Dermis blood vessel endothelial cell (primary cell): ENCODE measurements at places on chromosomes 13 and 19. TPM values are rescaled to one million over a fixed set of nuclear protein-coding genes. Genes with fewer than 3 reads are reported as not detected.

DNA sequence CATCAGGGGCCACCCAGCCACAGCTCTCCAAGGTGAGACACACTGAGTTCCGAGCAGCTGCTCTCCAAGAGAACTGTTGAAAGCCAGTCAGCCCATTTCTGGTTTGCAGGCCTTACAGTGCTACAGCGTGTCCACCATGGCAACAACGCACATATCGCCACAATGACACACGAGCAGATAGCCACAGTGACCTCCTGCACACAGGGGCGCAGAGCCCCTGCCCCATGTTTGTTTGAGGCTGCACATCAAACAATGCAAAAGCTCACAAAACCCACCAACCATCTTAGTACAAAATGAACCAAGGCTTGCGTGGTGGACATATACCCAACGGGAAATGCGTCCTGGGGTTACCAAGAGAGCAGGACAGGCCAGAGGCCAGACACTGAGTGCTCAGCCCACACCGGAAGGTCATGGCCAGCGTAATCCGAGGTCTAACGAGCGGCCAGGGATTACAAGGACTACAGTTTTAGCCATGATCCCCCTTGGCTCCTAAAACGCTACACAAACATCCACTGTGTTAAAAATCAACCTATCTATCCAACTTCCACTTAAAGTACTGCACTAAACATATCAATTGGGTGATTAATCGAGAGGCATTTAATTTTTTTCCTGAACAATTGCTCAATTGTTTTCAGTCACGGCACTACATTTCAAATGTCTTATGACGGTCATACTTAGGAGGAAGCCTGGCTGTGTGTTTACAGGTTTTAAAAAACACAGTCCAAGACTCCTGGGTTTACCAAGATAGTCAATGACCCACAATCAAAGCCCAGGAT, 56.0 kb downstream of the STK24 start:
- peak; percentile 33 for DNase-seq

DNA sequence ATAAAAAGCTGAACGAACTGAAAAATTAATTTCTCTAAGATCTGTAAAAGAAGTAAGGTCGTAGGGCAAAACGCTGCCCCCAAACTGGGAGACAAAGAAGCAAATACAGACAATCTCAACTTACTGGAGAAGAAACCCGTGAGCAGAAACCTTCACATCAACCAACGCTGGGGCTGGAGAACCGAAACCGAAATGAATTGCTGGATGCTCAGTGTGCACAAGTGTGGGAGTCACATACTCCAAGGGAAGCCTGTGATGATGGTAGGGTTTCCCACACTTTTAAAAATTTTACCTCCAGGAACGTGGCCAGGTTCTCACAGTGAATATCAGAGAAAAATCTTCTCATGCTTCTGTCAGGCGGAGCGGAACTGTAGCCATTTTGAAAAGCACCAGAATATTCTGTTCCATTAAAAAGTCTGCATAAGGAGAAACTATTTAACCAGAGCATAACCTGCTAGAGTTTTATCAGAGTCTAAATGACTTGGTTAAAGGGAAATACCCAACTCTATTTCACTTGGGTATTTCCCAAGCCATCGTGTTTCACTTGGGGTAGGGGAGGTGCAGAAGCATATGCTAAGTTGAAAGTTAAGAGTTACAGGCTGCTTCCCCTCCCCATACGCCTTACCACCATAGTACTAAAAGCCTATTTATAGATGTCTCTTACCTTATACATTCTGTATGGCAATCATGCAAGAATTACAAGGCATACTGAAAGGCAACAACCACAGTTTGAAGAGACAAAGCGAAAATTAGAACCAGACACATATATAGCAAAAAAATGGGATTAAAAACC, 110.5 kb upstream of the SLITRK1 start:
- DNase-seq: no peak

DNA sequence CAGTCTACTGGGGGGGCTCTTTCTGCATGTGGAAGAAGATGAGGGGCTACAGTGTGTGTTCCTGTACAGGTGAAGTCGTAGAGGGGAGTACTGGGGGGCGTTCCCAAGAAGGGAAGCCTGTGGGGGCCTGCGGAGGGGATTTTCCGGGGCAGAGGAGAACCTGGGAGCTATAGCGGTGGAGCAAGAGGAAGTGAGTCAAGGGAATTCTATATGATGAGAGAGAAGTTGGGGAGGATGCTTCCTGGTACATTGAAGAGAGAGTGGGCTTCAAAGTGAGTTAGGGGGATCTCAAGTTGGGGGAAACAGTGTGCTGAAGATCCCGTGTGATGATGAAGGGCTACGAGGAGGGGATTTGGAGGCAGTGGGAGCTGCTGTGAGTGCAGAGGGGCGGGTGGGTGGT, 1.9 kb upstream of the CACNG8 start:
- DNase-seq: no peak

- no peak for DNase-seq
Observed at GRCh38 chr13:47000165-47000564, 103.3 kb upstream of the HTR2A start.

DNA sequence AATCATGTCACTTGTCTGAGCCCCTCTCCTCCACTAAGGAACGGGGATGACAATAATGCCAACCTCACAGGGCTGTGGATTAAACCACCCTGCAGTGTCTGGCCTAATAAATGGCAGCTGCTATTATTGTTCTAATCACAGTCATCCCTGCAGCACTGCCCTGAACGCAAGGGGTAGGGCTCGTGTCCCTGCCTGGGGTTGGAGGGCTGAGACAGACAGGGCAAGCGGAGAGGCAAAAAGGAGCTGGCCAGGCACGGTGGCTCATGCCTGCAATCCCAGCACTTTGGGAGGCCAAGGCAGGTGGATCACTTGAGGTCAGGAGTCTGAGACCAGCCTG, 10.2 kb upstream of the KPTN start:
- no peak for DNase-seq

DNA sequence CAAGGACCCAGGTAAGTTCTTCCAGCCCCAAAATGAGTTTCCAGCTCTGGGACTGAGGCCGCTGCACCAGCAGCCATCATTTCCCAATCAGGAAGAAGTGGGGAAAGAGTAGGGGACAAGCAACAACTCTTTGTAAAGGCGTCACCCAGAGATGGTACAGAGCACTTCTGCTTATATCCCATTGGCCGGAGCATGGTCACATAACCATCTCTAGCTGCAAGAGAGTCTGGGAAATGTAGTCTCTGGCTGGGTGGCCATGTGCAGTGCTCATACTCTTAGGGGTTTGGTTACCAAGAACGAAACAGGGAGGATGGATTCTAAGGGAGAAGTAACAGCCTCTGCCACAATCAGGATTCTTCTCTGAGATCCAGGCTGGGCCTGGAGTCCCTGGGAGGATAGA, 26.3 kb downstream of the CKM start:
- DNase-seq: no peak

DNA sequence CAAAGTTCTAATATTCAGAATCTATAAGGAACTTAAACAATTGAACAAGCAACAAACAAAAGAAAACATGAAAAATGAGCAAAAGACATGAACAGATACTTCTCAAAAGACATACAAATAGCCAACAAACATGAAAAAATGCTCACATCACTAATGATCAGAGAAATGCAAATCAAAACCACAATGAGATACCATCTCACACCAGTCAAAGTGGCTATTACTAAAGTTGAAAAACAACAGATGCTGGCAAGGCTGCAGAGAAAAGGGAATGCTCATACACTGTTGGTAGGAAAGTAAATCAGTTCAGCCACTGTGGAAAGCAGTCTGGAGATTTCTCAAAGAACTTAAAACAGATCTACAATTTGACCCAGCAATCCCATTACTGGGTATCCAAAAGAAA, 74.3 kb downstream of the CRYL1 start:
- no peak for DNase-seq

DNA sequence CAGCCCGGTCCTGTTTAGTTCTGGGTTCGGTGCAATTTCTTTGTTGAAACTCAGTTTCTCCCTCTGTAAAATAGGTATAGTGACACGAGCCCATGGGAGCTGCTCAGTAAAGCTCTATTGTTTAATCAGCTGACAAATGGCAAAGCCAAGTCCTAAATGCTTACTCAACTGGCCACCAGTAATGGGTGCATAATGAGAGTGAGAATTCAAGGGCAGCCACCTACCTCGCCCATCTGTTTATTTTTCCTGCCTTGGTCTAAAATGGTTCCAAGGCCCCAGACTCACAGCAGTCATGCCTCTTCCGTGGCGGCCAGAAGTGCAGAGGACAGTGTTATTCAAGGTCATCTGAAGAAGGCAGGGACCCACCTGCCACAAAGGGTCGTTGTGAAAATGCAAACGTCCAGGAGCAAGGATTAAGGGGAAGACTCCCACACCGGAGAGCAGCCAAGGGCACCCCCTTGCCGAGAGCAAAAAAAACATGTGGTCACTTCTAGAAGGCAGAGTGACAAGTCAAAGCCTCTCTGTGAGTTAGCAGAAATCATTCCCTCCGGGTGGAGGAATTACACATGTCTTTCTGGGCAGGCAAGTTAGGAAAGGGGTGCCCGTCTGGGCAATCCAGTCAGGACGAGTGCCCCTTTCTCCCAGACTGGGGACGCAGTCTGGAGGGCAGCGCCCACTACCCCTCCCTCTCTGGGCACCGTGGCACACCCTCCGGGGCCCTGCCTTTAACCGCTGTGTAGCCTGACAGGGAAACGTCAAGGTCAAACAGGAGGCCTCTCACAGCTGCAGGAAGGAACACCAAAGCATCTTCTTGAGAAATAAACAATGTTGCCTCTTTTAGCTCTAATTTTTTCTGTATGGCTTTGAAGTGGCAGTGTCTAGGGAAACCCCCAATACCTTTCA, 186.2 kb downstream of the FOXO1 start:
- no peak for DNase-seq

- no peak for DNase-seq
Observed at GRCh38 chr13:42322806-42323205, 50.9 kb downstream of the AKAP11 start.

DNA sequence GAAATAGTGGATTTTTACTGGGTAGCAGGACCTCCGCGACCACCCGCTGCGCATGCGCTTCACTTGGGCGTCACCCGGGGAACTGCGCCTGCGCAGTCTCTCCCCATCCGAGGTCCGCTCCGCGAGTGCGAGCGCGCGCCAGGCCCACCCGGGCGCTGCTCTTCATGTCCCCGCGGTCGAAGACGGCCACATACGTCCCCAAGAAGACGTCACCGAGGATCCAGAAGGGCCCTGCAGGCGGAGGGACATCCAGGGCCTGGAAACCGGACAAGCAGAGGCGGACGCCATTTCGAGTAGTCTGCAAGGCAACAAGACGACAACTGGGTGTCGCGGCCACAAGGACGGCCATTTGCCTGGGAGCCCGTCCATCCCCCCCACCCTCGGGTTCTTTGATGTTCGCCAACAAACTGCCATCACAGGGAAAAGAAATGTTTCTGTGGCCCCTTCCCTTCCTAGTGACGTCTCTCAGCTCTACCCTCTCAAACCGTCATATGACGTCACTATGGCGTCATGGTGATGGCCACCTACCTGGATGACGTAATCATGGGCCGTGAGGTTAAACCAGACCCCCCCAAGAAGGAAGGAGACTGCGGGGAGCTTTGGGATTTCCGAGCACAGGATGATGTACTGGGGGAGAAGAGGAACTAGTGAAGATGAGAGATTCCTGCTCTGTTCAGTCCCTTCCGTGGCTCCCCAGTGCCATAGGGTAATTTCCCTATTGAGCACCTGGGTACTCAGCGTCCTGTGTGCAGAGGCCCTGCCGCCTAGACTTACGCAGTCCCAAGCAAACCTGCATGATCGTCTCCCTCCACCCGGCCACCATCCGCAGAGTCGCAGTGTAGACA, 6.7 kb downstream of the NAPSA start:
- peak; percentile 74 for DNase-seq

DNA sequence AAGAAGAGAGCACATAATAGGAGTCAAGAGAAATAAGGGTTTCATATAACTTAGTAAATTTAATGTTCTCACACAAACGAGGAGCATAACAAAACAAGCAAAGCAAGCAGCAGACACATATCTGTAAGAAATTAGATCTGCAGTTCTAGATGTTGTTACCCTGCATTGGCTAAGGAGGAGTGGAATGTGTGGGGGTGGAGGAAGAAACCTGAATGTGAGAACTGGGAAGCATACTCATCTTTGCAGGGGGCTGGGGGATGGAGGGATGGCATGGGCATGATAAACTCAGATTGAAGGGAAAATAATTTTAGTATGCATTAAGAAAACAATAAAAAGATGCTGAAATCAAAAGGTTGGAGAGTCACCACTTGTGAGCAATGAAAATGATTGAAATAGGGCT, 255.0 kb downstream of the LIG4 start:
- DNase-seq: no peak

GRCh38 chr13:44868397-44868796, 120.9 kb downstream of the NUFIP1 start:
- no peak for DNase-seq

GRCh38 chr19:5677580-5677979, 2.7 kb downstream of the MICOS13 start:
- DNase-seq: no peak

GRCh38 chr13:58151452-58151851, 519.9 kb downstream of the PCDH17 start:
- DNase-seq: no peak

DNA sequence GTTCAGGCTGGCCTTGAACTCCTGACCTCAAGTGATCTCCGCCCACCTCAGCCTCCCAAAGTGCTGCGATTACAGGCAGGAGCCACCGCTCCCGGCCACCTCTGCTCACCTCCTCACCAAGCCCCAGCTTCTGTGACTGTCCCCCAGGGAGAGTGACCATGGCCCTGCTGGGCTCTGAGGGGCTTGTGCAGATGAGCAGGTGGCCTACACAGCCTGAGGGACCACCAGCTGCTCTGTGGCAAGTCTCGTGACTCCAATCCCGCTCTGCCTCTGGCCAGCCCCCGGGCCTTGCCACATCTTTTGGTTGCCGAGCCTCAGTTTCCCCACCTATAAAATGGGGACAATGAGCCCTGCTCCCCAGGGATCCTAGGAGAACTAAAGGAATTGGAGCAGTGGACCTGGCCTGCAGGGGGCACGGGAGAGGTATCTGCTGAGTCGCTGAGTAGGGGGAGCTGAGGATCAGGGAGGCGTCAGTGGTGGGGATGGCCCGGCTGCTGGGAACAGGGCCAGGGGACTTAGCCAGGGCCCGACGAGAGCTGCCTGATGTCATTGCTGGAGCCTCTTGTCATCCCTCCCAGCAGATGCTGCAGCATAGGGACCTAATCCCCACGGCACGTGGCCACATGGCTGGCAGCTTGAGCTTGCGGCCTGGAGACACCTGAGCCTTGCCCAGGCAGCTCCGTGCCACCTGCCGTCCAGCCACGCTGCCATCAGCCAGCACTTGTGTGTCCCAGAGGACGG, 74.7 kb downstream of the GADD45B start:
- no peak for DNase-seq

GRCh38 chr19:2111886-2112285, 15.2 kb downstream of the IZUMO4 start:
- DNase-seq: no peak

DNA sequence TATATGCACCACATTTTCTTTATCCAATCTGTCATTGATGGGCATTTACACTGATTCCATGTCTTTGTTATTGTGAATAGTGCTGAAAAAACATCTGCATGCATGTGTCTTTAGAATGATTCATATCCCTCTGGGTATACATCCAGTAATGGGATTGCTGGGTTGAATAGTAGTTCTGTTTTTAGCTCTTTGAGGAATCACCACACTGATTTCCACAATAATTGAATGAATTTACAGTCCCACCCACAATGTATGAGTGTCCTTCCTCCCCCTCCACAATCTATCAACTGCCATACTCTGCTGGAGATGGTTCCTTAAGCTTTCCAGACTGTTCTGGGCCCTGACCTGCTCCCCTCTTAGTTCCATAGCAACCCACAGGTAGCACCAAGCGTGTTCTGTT, 667.0 kb downstream of the LIG4 start:
- no peak for DNase-seq

IL27RA gene
- total RNA-seq: 4.5 and 11.4 TPM in 2 replicates

RASAL3 gene
- 24.0 and 24.8 TPM in 2 replicates for total RNA-seq

SLC6A16 gene
- total RNA-seq: 0.28 and 1.0 TPM in 2 replicates

NPHS1 gene
- not detected in 2 replicates for total RNA-seq

KLK14 gene
- not detected in 2 replicates for total RNA-seq

DCLK1 gene
- 29.2 and 38.1 TPM in 2 replicates for total RNA-seq
